Stimulated activated CD8-positive, alpha-beta memory T cell treated with anti-CD3 and anti-CD28 coated beads, Interleukin-4, amount 100 ng/mL, for 24 hours (primary cell): ENCODE measurements at places on chromosomes 12 and 14.

- DNase-seq, result no peak
Observed at GRCh38 chr12:52296572-52297215, 5.4 kb upstream of the KRT81 start.

GRCh38 chr12:49973361-49973830 lies 649 bp downstream of the AQP6 start:
- DNase-seq, result no peak

- DNase-seq, result no peak
Observed at GRCh38 chr14:51895375-51895774, 35.0 kb downstream of the GNG2 start.

- no peak for DNase-seq
Observed at GRCh38 chr12:47652521-47653234, 53.2 kb downstream of the RPAP3 start.

- DNase-seq, result no peak
Observed at GRCh38 chr12:90045559-90045958, 336.9 kb upstream of the ATP2B1 start.

DNA sequence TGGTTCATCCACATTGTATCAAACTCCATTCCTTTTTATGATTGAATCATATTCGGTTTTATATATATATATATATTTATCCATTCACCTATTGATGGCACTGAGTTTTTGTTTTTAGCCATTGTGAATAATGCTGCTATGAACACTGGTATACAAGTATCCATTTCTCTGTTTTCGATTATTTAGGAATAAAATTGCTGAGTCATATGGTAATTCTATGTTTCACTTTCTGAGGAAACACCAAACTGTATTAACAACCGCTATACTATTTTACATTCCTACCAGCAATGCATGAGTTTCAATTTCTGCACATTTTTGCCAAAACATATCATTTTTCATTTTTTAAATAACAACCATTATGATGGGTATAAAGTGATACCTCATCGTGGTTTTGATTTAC lies 104.7 kb downstream of the C12orf42 start:
- no peak for DNase-seq

- no peak for DNase-seq
Observed at GRCh38 chr12:45051572-45052125, 750 bp upstream of the DBX2 start.

GRCh38 chr14:67405771-67406170 lies 6.2 kb downstream of the PLEK2 start:
- no peak for DNase-seq

DNA sequence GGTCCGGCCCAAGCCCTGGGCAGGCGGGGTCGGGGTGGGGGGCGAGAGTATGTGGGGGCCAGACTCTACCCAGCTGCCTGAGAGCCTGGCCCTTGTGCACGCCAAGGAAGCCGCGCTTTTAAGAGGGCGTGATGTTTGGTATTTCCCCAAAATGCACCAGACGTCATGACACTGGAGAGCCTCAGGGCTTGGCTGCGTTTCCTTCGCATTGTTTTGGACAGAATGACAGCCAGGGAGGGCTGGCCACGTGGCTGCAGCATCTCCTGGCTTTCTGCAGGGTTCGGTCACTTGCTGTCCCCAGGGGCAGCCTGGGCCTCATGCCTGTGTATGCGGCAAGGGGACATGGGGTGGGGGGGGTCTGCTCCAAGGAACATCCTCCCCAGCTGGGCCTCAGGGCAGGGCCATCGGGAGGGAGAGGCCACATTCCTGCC lies 16.1 kb upstream of the NUDT14 start:
- DNase-seq, result no peak

GRCh38 chr12:13128291-13128965 lies 25.0 kb upstream of the GSG1 start:
- no peak for DNase-seq

DNA sequence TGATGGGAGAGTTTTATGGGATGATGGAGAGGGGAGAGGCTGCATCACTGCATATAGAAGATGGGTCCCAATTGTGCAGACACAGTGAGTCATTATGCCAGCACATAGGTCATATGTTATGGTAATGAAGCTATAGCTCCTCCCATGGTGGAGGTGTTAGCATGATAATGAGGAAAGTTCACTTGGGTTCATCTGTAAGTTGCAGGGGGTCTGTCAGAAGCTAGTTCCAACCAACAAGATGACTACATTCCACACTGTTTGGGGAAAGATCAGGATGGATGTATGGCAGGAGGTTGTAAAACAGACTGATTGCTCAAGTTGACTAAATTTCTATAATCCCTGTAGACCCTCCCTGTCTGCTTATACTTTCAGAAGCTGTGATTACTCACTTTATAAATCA lies 561.3 kb downstream of the C12orf50 start:
- no peak for DNase-seq
